Mesothelial cell of epicardium (in vitro differentiated cells): ENCODE measurements at places on chromosomes 13 and 19. TPM values are rescaled to one million over a fixed set of nuclear protein-coding genes. Genes with fewer than 3 reads are reported as not detected.

The ABHD17A gene
- total RNA-seq = 59.4 to 67.2 TPM (median 62.0 TPM) in 3 replicates

The SGCG gene
- total RNA-seq = 12.1 to 12.9 TPM (median 12.1 TPM) in 3 replicates

The TEX26 gene
- not detected in 3 replicates for total RNA-seq

The TMC4 gene
- total RNA-seq = 57.6 to 69.5 TPM (median 63.5 TPM) in 3 replicates

The TTC9B gene
- not detected in 3 replicates for total RNA-seq

The LHB gene
- total RNA-seq = not detected in 3 replicates

The FREM2 gene
- 82.9 to 83.5 TPM (median 83.1 TPM) in 3 replicates for total RNA-seq

The SLC46A3 gene
- 5.8 to 6.4 TPM (median 6.1 TPM) in 3 replicates for total RNA-seq

The RASAL3 gene
- total RNA-seq = not detected in 3 replicates

The CLPTM1 gene
- 85.6 to 89.6 TPM (median 85.6 TPM) in 3 replicates for total RNA-seq

The FUT6 gene
- 0.32 TPM in 1 of 3 replicates, not detected in the others for total RNA-seq
